Left forelimb (tissue), 1 donor: ENCODE measurements at places on chromosomes 11 and 22.
A peak's percentile ranks its signal among the peaks of the same experiment; 100 is the strongest.

DNA sequence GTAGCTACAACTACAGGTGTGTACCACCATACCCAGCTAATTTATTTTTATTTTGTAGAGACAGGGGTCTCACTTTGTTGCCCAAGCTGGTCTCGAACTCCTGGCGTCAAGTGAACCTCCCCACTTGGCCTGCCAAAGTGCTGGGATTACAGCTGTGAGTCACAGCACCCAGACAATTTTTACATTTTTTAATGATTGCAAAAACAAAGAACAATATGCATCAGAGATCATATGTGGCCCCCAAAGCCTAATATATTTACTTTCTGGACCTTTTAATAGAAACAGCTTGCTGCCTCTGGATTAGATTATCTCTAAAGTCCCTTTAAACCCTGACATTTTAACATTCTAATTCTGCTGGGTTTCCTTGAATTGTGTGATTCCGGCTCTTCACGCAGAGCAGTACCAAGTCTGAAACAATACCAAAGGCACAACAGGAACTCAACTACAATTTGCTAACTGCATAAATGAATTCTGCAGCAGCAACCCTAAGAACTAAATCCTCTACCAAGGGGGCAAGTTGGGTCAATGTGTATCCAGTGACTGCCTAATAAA, 25.0 kb downstream of the RAB30 start:
- no peak for DNase-seq

GRCh38 chr11:7445564-7445963, 39.7 kb upstream of the OLFML1 start:
- no peak for DNase-seq

DNA sequence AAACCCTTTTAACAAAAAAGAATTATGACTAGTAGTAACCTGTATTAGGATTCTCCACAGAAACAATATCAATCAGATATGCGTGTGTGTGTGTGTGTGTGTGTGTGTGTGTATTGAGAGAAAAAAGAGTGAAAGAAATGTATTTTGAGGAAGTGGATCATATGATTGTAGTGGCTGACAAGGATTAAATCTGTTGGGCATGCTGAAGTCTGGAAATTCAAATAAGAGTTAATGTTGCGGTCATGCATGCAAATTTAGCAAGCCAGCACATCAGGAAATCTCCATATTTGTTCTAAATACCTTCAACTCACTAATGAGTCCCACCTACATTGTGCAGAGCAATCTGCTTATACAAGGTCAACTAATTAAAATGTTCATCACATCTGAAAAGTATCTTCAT, 46.8 kb upstream of the IGLL5 start:
- DNase-seq = no peak

DNA sequence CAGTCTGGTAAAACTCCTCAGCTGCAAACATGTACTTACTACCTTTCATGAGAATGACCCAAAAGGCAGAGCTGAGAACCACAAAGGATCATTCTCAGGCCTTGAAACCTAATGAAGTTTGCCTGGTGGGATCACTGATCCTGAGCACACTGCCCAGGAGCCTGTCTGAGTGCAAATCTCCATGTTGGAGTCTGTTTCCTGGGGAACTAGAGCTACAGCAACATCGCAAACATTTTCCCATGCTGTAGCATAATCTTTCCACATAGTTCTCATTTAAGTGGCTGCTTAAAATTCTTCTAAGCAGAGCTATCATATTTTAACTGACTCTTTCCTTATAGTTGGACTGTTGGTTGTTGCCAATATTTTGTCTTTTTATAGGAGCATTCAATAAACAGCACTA, 58.5 kb downstream of the GUCY1A2 start:
- no peak for DNase-seq

DNA sequence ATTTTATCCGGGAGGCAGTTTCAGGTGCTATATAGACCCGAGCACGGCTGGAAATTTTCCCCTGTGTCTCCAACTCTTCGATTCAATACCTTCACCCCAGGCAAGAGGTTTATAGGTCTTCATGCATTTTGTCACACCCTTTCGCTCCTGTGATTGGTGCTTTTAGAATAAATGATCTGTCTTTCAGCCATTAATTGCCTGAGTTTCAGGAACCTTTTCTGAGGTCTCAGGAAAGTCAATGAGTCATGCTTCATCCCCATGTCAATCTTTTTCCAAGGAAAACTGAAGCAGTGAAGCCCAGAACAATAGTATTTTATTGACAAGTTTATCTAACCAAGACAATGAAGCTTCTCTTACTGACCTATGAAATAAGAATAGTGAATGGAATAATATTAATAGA, 29.9 kb downstream of the FAM181B start:
- DNase-seq = no peak

DNA sequence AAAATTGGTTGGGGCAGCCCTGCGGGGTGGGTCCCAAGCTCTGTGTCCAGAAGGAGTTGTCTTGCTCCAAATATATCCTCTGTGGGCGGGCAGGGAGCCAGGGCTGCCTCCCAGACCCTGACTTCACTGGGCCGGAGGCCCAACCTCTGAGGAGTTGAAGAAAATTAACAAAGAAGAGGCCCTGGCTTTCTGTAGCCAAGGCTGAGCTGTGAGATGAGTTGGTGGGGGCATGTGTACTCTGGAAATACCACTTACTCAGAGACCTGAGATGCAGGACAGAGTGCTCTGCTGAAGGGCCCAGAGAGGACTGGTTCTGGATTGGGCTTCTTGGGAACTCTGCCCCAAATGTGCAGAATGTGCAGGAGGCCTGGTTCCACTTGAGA, 96.3 kb downstream of the SWAP70 start:
- peak; percentile 85 for DNase-seq

GRCh38 chr11:92751594-92751993, 217.9 kb upstream of the MTNR1B start:
- DNase-seq = no peak

DNA sequence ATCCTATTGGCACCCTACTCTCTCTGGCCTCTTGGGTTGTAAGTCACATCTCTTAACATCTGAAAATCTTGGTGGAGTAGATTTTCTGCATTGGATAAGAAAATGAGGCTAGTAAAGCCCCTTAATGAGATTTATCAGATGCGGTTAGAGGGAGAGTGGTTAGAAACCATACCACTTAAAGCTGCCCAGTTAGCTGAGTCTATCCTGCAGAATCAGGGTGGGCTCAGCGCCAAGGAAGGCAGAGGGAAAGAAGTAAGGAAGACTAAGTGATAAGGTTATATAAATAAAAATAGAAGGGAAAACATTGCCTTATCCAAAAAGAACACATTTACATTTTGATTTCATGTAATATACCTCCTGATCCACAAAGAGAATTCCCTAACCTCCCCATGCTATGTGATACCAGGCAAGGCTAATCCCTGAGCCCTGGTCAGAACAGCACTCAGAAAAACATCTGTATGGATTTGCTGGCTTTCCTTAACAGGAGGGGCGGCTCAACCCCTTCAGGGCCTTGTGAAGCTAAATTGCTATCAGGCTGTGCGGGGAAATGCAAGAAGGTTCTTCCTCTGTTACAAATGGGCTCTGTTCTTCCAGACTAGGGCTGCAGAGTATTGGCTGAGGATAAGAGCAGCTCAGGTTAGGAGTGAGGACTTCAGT, 101.7 kb downstream of the SNX19 start:
- peak; percentile 34 for DNase-seq

DNA sequence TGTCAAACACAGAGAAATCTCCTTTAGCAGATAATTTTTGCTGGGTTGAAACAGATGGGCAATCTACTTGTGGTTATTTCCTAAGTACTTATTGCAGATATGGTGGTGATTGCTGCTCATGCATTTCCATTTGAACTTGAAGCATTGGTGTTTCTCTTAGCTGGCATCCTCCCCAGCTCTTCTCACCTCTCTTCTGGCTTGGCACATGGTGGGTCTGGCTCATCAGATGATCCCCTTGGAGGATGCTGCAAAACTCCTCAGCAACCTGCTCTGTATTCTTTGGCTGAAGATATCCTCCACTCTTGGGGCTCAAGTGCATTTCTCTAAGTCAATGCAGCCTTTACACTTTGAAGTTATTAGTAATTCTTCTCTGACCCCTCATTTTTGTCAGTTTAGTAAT, 87.3 kb upstream of the MYO18B start:
- no peak for DNase-seq

DNA sequence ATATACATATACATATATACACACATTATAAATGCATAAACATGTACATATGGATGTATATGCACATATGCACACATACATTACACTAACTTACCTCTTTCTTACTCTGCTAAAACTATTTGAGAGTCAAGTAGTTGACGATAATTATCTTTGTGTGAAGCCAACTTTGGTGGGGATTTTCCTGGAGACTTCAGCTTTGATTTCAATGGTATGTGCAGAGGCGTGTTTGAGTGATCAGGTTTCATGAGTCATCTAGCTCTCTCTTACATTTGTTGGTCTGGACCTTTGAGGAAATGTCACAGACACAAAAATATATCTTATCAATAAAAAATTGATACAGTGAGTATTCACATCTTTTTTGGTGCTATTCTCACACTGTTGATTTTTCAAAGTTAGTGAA, 769.1 kb upstream of the LUZP2 start:
- DNase-seq = no peak

DNA sequence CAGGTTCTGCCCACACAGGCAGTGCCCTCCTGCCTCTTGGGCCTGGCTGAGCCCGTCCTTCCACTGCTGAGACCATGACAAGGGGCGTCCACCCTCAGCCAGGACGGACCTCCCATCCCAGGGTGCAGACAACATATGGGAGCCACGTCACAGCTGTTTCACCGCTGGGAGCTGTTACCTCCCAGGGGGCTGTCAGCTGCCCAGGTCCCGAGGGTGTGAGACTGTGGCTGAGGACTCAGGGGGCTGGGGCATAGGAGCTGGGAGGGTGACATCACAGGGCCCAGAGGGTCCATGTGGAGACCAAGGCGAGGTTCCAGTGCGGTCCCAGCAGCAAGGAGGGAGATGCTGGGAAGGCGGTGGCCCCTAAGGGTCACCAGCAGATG, 17.9 kb upstream of the CTSD start:
- no peak for DNase-seq

- DNase-seq = no peak
These were observed 84.9 kb downstream of the ATM start for GRCh38 chr11:108307751-108308150.

DNA sequence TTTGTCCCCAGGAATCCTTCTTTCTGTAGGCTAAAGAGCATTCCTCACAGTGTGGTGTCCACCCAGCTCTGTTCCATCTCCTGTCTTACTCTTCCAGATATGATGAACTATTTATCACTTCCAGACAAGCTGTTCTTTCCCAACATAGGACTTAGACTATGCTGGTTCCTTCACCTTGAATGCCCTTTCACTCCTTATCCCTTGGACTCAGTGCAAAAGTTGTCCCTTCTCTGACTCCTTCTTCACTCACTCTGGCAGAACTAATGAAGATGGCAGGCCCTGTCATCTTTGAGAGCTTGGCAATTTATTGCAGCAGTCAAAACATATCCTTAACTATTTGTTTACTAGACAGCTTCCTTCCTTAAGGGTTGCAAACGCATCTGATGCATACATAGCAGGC, 3.5 kb upstream of the OSBP2 start:
- DNase-seq = no peak

- DNase-seq = no peak
These were observed 189.0 kb downstream of the DDX10 start for GRCh38 chr11:108853864-108854263.

GRCh38 chr11:75422248-75423231, 10.5 kb downstream of the KLHL35 start:
- no peak for DNase-seq

- no peak for DNase-seq
These were observed 26.6 kb downstream of the PHLDB1 start for GRCh38 chr11:118633979-118634378.

GRCh38 chr11:120540744-120541465, 29.4 kb downstream of the GRIK4 start:
- DNase-seq = no peak

DNA sequence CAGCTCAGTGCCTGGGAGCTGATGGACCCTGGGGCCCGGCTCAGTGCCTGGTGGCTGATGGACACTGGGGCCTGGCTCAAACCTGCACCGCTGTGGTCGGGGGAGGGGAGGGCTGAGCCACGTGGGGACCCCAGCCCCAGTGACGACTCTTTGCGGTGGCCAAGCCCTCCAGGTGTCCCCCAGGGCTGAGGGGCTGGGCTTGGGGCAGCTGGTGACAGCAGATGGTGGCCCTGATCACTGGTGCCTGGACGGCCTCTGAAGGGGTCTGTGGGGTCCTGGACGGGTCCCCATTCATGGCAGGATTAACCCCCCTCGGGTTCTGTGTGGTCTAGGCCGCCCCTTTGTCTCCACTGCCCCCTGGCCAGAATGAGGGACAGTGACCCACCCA, 3.4 kb upstream of the MUC5B start:
- DNase-seq = peak; percentile 51

- peak; percentile 91 for DNase-seq
These were observed at the start of gene GAS2L1 for GRCh38 chr22:29306175-29306834. Gene GAS2L1 (plus strand): TSS chr22:29306650. CDS start chr22:29308106, 1,456 bp downstream.

- DNase-seq = no peak
These were observed 1.8 kb upstream of the VSTM5 start for GRCh38 chr11:93852242-93852641.

DNA sequence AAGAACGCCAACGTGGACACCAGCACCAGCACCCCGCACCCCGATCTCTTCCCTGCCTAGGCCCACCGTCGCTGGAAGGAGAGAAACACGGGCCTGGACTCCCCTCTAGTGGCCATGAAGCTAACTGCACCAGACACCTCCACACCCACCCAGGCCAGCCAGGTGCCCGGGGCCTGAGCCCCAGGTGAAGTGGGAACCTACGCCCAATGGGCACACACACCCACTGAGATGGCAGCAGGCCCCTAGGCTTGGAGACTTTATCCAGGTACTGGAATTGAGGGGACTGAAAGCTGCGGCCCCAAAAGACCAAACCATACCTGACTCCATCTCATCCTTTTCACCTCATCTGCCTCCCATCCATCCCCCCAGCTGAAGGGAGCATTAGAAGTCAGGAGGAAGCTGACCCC, 81.0 kb downstream of the BUD13 start:
- DNase-seq = no peak

- no peak for DNase-seq
These were observed 14.1 kb downstream of the ANKK1 start for GRCh38 chr11:113401718-113402117.

DNA sequence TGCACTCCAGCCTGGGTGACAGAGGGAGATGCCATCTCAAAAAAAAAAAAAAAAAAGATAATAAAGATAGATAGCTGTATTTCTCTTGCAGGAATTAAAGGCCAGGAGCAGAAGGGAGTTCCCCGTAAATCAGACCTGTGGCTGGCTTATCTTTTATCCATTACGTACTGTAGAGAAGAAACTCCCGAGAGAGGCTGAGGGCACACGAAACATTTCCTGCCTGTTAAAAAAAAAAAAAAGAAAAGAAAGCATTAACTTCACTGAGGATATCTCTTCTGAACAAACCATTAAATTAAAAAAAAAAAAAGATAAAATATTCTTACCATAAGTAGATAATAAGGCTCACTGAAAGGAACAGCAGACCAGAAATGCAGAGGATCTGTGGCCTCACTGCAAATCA, 22.5 kb downstream of the P4HA3 start:
- no peak for DNase-seq
